ENCODE measurements at places on chromosomes 5 and 9.

DNA sequence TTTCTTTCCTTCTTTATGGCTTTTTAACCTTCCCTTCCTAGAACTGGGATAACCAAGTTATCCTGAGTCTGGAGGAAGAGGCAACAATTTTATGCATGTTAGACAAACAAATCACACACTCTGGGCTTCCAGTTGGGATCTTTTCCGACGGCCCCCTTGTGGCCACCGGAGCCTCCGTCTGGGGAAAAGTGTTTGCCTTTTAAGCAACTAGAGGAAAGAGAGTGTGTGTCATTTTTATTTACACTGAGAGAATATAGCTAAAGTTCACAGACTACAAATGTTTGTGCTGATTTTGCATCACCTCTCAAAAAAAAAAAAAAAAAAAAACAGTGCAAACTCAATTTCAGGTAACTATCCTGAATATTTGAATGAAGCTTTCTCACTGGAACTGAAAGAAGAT, 126.2 kb downstream of the SEMA6A start:
- DNase-seq: no peak

DNA sequence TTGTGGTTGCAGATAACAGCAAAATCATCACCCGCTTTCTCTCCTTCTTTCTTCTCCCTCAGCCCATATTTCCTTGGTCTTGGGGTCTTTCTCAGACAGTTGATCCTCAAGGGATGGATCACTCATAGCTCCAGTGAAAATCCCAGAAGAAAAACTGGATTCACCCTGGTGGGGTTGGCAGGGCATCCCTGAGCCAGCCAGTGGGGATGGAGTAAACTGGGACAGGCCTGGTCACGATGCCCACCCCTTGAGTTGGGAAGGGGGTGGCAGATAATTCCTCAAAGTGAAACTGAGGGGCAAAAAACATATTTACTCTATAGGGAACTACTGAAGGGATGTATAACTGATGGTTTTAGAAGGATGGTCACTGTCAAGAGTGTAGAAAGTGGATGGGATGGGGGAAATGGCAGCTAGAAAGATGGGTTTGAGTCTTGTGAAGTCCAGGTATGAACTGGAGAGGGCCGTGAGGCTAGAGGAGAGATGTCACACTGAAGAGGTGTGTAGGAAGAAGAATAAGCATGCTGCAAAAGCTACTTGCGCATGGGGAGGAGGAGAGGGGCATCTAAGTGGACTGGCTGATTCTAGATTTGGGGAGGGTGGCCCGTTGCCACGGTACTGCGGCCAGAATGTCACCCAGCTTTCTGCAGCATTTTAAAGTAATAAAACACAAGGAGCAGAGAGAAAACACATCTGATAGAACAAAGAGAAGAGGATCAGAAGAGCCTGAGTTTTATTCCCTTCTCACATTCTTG, 162.8 kb downstream of the PJA2 start:
- no peak for DNase-seq

DNA sequence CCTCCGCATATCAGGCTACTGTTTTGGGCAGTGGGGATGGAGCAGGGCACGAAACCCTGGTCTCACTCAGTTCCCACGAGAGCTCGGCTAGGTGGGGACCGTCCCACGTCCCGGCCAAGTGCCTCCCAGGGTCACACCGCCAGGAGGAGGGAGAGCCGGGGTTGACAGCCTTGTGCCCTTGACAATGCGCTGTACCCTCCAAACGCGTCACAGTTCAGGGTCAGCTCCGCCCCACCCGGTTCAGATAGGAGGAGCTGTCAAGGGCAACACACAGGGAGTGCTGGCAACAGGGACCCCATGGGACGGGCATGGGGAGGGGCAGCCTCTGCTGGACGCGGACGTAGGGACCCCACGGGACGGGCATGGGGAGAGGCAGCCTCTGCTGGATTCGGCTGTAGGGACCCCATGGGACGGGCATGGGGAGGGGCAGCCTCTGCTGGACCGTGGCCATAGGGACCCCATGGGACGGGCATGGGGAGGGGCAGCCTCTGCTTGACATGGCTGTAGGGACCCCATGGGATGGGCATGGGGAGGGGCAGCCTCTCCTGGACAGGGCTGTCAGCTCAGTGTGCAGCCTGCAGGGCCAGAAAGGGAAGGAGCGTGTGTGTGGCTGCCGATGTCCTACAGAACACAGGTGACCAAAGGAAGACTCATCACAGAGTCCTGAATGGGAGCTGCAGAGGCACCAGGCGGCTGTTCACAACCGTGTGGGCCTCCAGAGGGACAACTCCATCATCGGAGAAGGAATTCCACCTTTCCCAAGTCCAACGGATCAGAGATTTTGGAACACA, 29.4 kb downstream of the PNPLA7 start:
- no peak for DNase-seq

DNA sequence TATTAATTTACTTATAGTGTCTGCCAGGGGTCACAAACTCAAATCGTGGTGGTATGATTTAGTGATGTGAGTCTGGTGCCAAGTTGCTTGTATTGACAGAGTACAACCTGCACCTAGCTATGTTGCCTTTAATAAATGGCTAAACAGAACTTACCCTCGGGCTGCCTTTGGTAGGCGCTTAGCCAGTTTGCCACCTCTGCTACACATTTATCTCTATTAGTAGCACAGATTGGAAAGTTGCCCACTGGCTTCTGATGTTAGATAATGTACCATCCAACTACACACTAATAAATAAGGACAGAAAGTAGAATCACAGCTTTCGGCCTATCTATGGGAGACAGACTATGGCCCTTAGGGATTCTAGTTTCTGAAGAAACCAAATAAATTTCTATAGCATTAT, 368.4 kb downstream of the MAN2A1 start:
- DNase-seq: peak; percentile 16

DNA sequence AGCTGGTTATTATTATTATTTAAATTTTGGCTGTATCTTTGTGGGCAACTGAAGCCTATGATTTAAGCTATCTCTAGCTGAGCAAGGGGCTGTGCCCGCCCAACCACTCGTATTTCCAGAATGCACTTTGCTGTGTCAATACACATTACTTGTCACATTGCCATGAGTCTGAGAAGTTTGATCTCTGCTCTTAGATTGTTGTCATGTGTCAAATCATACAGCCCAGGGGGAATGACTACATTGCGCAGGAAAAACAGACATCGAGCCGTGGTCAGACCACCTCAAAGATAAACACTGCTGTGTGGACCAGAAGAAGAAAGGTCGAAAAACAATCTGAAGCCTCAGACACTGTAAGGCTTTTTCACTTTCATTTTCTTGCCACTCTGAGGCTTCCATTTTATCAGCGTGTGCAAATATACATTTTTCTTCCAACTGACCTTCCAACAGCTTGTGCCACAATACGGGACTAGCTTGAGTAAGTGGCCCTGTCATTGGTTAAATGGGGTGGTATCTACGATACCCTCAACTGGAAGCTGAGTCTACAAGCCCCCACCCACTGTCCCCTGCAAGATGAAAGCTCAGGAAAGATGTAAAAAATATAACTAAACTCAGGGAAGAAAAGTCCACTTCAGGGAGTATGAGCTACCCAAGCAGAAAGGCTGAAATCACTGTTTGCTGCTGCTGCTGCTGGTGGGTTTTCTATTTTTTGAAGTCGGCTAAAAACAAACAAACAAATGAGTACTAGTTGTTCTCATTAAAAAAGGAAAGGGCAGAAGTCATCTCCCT, 603.0 kb downstream of the BNC2 start:
- no peak for DNase-seq

DNA sequence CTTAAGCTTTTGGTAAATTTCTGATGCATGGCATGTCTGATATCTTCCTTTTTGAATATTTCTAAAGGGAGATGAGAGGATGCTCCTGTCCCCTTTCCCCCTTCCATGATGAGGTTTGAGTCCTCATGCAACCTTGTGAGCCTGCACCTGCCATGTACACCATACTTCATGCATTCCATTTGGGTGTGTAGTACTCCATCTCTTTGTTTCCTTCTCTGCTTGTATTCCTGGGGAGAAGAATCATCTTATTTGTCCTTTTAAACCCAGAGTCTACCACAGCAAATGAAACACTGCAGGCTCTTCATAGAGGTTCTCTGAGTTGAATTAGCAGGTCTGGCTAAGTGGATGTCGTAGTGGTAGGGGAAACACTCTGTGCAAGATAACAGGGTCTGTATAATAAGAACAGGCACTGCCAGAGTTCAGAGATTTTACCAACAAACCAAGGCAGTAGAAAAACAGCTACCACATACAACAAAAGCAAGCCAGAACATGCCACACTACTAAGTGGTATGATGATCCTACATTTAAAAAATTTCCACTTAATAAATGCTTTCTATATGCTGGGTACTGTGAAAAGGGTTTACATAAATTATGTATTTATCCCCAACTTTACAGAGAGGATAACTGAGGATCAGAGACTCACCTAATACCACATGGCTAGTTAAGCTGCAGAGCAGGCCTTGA, 439.8 kb upstream of the GRIA1 start:
- no peak for DNase-seq

GRCh38 chr5:148840531-148840930, 14.1 kb downstream of the ADRB2 start:
- DNase-seq: no peak

- no peak for DNase-seq
Measured at GRCh38 chr5:169946743-169947295, 33.5 kb downstream of the INSYN2B start.

DNA sequence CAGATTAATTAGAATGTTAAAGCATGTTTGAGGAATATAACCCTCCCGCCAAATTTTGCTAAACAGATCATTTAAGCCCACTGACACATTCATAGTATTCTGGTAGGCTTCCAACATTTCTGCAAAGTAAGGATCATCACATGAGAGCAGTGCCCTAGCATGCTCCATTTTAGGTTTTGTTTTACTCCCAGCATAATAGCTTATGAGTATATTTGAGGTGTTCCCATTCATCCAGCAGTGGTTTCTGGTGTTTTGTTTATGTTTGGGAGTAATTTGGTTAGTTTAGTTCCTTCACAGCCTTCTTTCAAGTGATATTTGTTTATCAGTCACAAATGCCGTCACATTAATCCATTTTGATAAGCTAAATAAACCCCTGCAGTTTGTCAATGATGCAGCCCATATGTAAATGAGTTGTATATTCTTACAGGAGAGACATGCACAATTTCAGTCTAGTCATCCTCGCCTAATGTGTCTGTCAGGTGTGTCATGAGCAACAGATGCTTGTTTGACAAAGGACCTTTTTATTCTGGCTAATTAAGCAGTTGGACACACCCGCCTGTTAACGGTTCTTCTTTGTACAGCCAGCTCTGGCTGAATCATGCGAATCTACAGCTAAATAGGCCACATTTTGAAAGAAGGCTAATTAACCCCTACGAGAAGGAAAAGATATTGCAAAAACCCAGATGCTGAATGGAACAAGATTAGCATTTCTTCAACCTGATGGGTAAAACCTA, 124.4 kb downstream of the RFX3 start:
- DNase-seq: peak; percentile 96

DNA sequence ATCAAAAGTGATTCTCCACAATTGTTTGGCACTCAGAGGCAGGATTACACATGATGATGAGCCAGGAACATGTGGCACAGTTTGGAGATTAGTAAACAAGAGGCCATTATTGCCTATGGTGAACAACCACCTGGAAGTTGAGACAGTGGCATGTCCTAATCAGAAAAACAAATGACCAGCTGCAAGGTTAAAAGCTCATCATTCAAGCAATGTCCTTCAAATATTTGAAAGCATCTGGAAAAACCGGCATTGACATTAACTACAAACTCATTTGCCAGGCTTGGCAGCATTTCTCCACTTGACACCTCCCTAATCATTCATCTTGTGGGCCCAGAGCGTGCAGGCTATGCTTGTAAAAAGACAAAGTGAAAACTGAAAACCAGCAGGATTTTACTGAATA, 80.6 kb upstream of the MEGF10 start:
- DNase-seq: peak; percentile 79

GRCh38 chr9:22590336-22591033, 143.9 kb downstream of the DMRTA1 start:
- DNase-seq: no peak

DNA sequence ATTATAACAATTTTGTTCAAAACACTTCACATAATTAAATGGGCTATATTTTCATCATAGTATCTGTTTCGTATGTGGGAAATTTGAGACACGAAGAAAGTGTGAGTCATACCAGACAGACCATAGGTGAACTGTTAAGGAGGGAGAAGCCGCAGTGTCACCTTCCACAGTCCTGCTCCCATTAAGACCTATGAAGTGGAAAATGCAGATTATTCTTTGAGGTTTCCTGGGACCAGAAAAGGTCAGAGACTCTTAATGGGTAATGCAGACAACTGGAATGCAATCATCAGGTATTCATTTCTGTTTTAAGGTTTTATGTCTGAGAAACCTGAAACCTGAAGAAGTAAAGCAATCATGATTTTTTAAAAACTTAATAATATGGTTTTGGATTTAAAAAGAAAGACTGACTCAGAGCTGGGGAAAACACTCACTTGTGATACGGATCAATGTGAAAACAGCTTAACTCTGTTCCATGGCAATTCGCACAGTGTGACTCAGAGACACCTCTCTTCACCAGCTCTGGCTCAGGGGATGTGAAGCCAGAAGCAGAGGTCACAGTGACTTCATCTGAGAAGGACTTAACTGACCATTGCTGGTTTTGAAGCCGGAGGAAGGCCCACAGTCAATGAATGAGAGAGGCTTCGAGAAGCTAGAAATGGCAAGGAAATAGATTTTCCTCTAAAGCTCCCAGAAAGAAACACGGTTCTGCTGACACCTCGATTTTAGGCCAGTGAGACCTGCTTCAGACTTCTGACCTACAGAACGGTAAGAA, 17.2 kb upstream of the GCNT1 start:
- no peak for DNase-seq

GRCh38 chr9:116342061-116342460, 188.5 kb downstream of the PAPPA start:
- DNase-seq: no peak

- no peak for DNase-seq
Measured at GRCh38 chr9:124657516-124657915, 113.6 kb downstream of the NR6A1 start.

- no peak for DNase-seq
Measured at GRCh38 chr5:143214458-143214857, 189.0 kb downstream of the NR3C1 start.

DNA sequence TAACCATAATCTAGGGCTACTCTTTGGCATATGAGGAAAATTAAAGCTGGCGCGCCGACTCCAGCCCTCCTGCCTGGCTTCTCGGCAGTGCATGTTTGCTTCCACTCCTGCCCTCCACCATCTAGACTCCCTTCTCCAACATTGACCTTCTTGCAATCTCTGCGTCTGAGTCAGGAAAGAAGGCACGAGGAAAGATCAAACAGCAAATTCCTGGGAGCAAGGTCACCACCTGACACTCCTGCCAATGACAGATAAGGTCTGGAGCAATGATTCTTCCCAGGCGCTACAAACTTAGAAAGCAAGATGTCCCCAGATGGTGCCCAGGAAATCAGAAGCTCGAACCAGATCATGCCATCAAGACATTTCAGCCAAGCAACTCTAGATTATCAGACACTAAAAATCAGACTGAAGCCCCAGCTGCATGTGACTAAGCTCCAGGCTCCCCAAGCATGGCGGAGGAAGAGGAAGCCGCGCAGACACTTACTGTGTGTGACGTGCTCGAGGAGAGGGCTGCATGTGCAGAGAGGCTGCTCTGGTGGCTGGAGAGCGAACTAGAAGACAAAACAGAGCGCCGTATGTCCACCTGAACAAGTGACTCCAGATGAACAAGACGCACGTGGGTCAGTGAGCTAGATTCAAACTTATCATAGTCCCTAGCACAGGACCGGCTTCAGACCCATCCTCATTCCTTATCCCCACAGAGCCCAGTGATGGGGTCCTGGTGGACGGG, 115.3 kb downstream of the UBE2R2 start:
- no peak for DNase-seq
